ENCODE measurements at places on chromosomes 13 and 19. TPM values are rescaled to one million over a fixed set of nuclear protein-coding genes. Genes with fewer than 3 reads are reported as not detected.

PGLYRP1 gene
- total RNA-seq, result not detected

ZNF579 gene
- total RNA-seq, result 11.0 TPM

ZNF681 gene
- 4.3 TPM for total RNA-seq

OR10H2 gene
- not detected for total RNA-seq

MBD3L2 gene
- not detected for total RNA-seq

RAB3A gene
- total RNA-seq, result 8.0 TPM

NLRP4 gene
- not detected for total RNA-seq

RFPL4A gene
- not detected for total RNA-seq

ZNF799 gene
- 1.9 TPM for total RNA-seq

PRDX2 gene
- total RNA-seq, result 211 TPM

DAND5 gene
- total RNA-seq, result not detected

ABCC4 gene
- 18.5 TPM for total RNA-seq

AXL gene
- 0.08 TPM for total RNA-seq

DNA sequence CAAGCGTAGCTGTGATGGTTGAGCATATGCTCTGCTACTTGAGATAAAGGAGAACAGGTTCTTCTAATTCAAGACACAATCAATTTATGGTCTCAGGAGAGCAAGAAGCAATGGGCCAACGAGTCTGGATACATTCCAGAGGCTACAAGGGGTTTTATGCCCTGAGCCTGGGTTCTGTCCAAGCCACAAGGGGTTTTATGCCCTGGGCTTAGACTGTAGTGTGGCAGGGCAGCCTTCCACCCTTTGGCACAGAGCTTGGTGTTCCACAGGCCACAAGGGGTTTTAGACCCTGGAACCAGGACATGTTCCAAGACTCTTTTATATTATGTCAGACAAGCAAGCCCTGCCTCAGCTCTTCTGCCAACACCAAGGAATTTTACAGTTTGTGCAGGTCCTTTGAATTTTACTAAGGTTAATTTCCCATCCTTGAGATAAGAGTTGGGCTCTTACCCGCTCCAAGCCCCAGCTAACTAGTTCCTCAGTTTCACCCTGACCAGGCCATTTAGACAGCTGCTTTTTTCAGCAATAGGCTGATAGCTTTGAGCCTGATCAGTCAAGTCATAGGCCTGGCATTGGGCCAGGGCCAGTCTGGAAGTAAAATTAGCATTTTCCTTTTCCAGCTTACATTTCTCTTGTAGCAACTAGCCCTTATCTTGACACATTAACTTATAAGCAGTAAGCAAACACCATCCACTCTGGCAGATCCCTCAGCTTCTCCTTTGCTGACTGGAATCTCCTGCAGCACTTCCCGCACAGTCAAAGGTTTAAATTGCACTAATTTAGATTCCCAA lies 95.0 kb downstream of the ZNF737 start:
- no peak for DNase-seq

GRCh38 chr13:33611121-33611805 lies 206.7 kb upstream of the RFC3 start:
- no peak for DNase-seq

DNA sequence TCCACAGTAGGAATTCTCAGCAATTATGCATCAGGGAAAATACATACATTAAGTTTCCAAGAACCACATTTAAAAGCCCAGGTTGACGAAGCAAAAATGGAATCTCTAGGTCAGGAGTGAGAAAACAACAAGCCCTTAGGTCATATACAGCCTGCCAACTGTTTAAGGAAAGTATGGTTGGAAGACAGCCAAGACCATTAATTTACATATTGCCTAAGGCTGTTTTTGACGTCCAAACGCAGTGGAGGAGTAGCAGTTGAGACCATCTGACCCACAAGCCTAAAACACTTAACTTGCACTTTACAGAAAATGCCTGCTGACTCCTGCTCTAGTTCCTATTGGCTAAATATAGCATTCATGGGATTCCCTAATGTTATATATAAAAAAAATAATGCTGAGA lies 299.0 kb downstream of the ITGBL1 start:
- DNase-seq, result no peak

DNA sequence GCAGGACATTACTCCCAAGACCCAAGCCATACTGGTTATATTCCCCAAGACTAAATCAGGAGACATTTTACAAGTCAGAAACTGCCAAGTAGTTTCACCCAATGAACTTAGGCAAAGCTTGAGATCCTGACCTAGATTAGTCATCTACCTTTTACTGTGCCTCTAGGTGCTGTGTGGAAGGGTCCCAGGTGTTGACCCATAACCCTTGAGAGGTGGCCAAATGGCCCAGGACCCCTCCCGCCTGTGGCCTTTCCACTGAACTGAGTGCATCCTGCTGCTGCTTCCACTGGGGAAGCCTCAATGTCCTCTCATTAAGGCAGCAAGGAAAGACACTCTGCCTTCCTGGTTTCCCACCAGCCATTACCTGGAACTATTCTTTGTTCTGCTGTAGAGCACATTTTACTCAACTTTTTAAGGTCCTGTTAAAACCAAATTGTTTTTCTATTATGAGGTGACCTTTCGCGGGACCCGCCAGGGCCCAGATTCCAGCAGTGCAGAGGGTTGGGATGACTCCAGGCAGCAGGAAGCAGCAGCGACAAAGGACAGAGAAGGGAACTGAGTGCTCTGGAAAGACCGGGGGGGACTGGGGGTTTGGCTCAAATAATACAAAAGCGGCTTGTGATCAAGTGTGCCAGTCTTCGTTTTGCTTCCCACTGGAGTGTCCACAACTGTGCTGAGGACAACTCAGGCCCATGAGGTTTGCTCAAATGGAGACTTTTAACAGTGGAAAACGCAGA lies 27.1 kb downstream of the ANKRD10 start:
- DNase-seq, result no peak

- DNase-seq, result no peak
Measured at GRCh38 chr13:111550062-111550461, 229.6 kb downstream of the TEX29 start.

DNA sequence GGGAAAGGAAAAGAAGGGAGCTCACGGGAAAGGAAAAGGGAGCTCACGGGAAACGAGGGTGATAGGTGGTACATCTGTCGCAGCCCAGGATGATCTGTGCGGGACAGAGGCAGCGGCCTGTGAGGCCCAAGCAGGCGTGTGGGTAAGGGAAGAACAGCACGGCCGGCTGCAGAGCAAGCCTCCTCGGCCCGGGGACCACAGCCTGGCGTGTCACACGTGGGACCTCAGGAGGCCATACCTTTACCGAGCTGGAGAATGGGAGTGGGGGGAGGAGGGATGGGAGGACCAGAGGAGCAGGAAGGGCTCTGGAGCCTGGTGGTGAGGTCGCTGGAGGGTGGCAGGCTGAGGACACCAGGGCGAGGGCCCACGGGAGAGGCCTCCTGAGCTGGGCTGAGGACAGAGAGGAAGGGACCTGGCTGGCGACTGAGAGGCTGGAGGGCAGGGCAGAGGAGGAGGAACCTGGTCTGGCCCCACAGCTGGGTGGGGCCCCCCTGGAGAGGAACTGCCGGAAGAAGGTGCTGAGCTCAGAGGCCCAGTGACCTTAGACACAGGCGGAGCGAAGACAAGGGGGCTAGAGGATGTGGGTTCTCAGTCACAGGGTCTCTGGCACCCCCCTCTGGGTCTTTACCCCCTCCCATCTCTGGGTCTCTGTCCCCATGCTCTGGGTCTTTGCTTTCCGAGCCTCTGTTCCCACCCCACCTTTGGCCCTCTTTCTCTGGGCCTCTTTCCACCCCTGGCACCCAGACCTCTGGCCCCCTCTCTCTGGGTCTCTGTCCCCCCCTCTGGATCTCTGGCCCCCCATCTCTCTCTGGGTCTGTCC lies 2.9 kb upstream of the FTL start:
- DNase-seq, result no peak

DNA sequence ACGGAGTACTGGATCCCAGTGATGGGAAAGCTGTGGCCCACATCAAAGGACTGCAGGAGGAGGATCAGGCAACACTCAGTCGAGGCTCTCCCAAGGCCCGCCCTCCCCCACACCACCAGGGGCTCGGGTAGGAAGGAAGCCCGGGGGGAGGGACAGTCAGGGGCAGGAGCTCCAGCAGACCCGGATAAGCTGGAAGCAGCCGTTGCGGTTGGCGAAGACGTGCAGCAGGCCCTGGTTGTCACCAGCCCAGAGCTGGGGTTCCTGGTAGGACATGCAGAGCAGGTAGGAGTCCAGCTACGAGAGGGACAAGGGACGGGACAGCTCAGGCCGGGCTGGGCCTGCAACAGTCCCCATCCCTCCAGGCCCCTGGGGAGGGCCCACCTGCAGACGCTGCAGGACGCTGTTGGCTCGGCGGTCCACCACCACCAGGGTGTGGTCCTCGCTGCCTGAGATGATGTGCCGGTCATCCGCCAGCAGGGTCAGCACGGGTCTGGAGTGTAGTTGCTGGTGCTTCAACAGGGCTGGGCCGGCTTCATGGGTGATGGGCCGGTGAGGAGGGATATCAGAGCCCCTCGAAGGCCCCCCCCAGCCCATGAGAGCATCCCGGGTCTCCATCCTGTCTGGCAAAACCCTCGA lies 1.9 kb downstream of the GNG14 start:
- DNase-seq, result no peak

DNA sequence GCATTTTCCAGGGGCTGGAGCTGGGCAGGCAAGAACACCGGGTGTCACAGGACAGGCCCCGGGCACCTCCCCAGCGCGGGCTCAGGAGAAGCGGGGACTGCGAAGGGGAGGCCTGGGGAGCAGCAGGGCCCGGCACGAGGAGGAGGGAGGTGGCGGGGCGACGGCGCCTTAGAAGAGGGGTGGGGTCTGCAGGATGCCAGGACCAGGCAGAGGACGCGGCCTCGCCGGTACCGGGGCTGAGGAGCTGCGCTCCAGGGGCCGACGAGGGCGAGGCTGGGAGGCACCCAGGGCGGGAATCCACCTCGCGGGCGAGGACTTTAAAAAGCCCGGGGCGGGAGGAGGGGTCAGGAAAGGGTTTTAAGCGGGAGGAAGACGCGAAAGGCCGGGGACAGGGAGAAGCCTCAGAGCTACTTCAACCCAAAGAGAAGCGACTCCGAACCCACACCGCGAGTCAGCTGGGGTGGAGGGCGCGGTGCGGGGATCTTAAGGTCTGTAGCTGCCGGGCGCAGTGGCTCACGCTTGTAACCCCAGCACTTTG lies 665 bp downstream of the ZNF347 start:
- DNase-seq, result peak; percentile 18

- DNase-seq, result peak; percentile 92
Measured at GRCh38 chr19:58150328-58150921, at the start of gene ZNF329. Gene ZNF329, minus strand, starts transcription at chr19:58150789. Its CDS starts 21,286 bp downstream, at chr19:58129503.

GRCh38 chr19:19782783-19783182 lies 38.8 kb downstream of the ZNF506 start:
- DNase-seq, result peak; percentile 15

GRCh38 chr19:4053423-4054324 lies 13.0 kb downstream of the ZBTB7A start:
- no peak for DNase-seq

GRCh38 chr13:50428183-50428877 lies 413.1 kb downstream of the KCNRG start:
- no peak for DNase-seq

DNA sequence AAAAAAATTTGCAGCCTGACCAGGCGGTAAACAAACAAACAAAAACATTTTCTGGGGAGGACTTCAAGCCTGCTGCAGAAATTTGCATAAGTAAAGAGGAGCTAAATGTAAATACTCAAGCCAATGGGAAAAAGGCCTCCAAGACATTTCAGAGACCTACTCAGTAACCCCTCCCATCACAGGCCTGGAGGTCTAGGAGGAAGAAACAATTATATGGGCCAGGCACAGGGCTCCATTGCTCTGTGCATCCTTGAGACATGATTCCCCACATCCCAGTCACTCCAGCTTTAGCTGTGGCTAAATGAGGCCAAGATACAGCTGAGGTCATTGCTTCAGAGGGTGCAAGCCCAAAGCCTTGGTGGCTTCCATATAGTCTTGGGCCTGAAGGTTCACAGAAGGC lies 793.4 kb downstream of the SLITRK1 start:
- DNase-seq, result no peak

GRCh38 chr19:55623130-55623529 lies 1.2 kb downstream of the ZNF784 start:
- DNase-seq, result no peak

- no peak for DNase-seq
Measured at GRCh38 chr13:48266701-48267639, 34.0 kb downstream of the ITM2B start.

GRCh38 chr13:98717256-98717655 lies 35.2 kb downstream of the SLC15A1 start:
- DNase-seq, result no peak

GRCh38 chr13:99663185-99663825 lies 162.0 kb downstream of the TM9SF2 start:
- no peak for DNase-seq
